ENCODE measurements at places on chromosomes 2 and 18.

- DNase-seq, result no peak
Measured at GRCh38 chr2:107698861-107699260, 127.8 kb upstream of the RGPD4 start.

GRCh38 chr2:214135966-214136365, 274.9 kb upstream of the VWC2L start:
- DNase-seq, result no peak

DNA sequence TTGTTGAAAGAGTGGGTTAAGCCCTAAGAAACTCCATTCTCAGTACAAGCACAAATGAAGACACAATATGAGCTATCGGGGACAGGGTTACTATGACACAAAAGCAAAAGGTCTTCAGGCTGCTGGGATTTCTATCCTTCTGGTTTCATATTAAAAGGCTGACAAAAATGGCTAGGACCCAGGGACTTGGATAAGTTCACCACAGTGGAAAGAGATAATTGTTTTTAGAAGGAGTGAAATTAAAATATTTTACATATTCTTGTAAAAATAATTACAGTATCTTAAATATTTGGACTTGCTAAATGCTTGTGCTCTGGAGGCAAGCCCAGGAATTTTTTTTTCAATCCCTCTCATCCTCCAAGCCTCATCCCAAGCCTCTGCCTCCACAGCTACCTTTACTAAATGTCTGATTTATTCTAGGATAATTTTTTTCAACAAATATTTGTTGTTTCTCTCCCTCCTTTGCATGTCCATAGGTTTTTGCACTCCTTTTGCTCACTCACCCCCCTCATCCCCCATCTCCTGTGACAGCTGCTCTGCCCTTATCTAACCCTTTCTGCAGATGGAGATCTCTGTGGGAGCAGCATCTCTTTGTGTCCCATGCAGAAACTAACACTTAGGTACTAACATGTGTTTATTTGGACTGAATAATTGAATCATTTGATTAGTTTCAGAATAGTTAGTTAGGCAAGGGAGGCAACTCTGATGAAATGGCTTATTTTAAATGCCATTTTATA, 47.8 kb upstream of the NABP1 start:
- DNase-seq, result no peak

- no peak for DNase-seq
Measured at GRCh38 chr18:52652391-52652790, 312.4 kb downstream of the DCC start.

- no peak for DNase-seq
Measured at GRCh38 chr2:26640331-26640745, 828 bp downstream of the CIB4 start.
